Keratinocyte (primary cell): ENCODE measurements at places on chromosomes 5 and 9. TPM values are rescaled to one million over a fixed set of nuclear protein-coding genes. Genes with fewer than 3 reads are reported as not detected.
A peak's percentile ranks its signal among the peaks of the same experiment; 100 is the strongest.

The MRPL41 gene
- 18.1 to 33.0 TPM (median 21.0 TPM) in 3 replicates for polyA plus RNA-seq

The BTNL9 gene
- polyA plus RNA-seq, result 0.07 to 0.14 TPM in 2 of 3 replicates, not detected in the other

The SPATA31E1 gene
- polyA plus RNA-seq, result not detected in 3 replicates

- no peak for DNase-seq
Observed at GRCh38 chr5:110099572-110099971, 409.8 kb downstream of the MAN2A1 start.

- DNase-seq, result no peak
Observed at GRCh38 chr9:95796029-95796428, 79.5 kb upstream of the ERCC6L2 start.

DNA sequence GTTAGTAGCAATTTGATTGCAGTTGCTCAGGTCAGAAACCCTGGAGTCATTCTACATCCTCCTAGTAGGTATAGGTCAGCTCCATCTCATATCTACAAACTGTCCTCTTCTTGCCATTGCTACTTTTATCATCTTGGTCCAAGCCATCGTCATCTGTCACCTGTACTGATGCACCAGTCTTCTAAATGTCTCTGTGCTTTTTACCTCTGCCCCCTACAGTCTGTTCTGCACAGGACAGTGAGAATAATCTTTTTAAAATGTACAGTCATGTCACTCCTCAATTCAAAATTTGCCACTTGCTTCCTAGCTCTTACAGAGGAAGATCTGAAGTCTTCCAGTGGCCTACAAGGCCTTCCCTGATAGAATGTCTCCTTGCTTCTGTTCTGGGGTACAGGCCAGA, 6.8 kb downstream of the NNT start:
- no peak for DNase-seq

GRCh38 chr5:98771382-98772109, 1.9 kb upstream of the RGMB start:
- peak; percentile 50 for DNase-seq

DNA sequence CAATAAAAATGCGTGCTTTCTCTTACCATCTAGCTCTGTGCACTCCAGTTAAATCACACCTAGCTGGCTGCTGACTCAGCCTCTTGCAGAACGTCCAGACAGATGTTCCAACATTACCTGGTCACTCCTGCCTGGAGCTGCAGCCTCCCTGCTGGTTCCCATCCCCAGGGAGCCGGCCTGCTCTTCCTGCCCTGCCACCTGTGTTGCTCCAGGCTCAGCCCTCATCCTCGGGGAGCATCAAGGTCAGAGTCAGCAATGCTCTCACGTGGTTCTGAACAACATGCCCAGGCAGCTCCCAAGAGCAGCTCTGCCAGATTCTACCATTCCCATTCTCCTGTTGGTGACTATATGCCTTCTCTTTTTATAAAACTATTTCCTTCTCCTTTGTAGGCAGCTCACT, 81.3 kb downstream of the GADD45G start:
- DNase-seq, result peak; percentile 92

- no peak for DNase-seq
Observed at GRCh38 chr5:67495072-67495471, 298.5 kb upstream of the CD180 start.

DNA sequence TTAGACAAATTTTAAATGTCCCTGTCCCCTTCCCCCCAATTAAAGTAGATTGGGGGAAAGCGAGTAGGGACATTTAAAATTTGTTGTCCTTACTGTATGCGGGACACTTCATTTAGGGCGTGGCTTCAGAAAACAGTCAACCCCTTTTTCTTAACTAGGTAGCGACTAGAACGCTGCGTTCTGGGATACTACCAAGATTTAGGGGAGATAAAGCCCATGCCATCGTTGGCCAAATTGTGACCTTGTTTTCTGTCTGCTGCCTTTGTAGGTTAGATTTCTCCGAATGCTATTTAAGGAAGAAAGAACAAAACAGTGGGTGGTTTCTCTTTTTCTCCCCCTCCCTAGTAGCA, 1.2 kb downstream of the CKS2 start:
- DNase-seq, result no peak

DNA sequence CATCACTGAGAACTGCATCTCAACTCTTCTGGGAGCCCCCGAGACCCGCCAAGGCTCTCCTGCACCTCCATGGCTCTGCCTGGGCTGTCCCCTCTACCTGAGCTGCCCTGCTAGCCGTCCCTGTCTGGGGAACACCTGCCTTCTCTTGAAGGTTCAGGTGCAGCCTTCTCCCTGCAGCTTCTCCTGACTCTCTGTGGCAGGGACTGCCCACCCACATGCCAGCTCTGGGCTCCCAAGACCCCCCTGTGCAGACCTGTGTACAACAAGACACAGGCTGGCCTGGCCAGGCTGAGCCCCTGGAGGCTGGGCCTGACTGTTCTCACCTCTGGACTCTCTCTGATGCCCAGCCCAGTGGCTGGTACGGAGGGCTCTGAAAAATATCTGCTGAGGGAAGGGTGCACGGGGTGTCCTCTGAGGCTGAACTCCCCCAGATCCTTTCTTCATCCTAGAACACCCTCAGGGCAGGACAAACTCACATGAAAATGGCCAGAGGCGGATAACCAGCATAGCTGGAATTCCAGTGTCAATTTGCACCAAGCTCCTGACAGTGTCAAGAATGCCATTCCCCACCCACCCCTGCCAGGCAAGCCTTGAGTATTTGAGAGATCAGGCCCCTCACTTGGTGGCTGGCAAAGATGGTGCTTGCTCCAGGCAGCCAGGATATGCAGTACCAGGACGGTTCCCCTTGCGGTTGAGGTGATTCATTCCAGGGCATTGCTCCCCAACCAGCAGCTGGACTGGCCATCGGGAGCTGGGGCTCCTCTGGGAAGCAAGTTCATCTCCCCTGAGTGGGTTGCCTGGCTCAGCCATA, 40.9 kb upstream of the SLC25A51 start:
- no peak for DNase-seq

DNA sequence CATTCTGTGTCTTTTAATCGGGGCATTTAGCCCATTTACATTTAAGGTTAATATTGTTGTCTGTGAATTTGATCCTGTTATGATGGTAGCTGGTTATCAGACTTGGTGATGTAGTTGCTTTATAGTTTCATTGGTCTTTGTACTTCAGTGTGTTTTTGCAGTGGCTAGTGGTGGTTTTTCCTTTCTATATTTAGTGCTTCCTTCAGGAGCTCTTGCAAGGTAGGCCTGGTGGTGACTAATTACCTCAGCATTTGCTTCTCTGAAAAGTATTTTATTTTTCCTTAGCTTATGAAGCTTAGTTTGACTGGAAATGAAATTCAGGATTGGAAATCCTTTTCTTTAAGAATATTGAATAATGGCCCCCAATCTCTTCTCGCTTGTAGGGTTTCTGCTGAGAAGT, 156.9 kb downstream of the CNTLN start:
- no peak for DNase-seq

GRCh38 chr9:79667120-79667519, 95.4 kb downstream of the TLE4 start:
- DNase-seq, result no peak

DNA sequence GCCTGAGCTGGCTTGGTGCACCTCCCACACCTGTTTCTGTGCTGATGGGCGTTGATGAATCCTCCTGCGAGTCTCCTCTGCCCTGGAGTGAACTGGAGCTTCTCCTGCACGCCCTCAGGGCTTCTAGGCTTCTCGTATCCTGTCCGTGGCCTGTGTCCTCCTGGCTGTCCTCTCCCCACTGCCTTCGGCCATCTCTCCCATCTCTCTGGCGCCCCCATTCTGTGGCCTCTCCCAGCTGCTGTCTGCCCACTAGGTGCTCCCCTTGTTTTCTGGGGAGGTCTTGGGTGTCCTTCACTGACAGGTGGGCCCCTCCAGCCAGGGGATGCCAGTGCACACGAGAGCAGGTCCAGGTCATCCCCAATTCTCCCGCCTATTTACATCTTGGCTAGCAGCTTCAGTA, 28.8 kb downstream of the AHRR start:
- DNase-seq, result no peak

- no peak for DNase-seq
Observed at GRCh38 chr9:38233796-38234355, 158.6 kb upstream of the ALDH1B1 start.

DNA sequence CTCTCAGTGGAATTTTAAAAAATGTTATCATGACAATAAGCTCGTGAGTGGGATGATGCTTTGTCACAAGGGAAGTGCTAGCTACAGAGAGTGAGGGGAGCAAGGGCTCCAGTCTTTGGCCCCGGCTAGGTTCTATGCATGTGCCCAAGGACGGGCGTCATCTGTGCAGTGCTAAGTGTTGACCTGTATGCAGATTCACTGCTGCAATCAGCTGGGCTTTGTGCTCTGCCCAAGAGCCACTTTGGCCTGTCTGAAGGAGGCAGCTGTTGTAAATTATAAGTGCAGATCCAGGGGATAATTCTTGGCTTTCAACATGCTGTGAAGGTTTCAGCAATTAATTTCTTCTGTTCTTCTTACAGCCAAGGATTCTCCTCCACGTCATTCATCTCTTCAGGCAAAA, 268.6 kb downstream of the PSAT1 start:
- no peak for DNase-seq
